ENCODE measurements at places on chromosomes 11 and 22.

DNA sequence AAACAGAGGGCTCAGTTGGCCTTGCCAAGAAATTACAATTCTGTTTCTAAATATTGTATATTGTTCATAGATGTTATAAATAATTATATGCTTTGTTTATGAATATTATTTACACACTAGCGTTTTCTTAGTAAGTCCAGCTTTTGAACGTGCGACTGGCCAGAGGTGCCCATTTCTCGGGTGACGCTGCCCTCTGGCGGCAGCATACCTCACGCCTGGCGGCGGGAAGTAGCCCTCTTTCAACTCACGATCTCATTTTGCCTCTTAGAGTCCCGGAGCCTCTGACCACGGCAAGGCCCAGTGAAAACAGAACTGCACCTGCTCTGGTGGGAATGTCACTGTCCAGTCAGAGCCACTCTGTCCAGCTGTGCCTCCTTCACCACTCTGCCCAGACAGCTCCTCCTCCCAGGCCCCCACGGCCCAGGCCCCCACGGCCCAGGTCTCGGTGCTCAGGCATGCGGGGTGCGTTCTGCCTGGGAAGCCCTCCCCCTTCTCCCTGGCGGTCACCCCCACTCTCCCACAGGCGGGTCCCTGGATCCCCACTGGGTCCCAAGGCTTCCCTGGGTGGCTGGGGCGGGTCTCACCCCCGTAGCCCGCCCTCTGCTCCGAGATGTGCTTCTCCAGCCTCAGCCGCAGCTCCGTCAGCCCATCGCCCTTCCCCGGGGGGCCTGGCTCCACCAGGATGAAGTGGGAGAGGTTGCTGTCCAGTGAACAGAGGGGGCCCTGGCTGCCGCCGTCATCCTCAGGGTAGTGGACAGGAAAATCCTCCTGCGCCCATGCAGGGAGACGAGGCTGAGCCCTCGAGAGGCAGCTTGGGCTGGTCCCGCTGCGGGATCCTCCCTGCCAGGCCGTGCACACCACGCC lies 19.3 kb downstream of the TSSC4 start:
- DNase-seq, result peak; percentile 86

DNA sequence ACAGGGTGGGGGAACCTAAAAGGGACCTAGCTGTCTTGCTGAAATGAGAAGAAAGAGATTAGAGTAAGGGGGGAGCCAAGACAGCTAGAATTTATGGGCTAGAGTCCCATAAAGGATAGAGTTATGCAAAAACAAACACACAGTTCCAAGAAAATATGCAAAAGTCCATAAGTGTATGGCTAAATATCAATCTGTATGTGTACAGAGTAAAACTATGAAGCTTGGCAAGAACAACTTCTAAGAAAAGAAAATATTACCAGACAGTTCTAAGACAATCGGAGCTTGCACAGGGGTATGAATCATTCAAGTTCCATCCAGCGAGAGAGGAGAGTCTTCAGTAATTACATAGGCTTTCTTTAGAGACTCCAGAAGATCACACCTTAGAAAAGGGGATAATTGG lies 41.8 kb downstream of the GDPD4 start:
- no peak for DNase-seq

DNA sequence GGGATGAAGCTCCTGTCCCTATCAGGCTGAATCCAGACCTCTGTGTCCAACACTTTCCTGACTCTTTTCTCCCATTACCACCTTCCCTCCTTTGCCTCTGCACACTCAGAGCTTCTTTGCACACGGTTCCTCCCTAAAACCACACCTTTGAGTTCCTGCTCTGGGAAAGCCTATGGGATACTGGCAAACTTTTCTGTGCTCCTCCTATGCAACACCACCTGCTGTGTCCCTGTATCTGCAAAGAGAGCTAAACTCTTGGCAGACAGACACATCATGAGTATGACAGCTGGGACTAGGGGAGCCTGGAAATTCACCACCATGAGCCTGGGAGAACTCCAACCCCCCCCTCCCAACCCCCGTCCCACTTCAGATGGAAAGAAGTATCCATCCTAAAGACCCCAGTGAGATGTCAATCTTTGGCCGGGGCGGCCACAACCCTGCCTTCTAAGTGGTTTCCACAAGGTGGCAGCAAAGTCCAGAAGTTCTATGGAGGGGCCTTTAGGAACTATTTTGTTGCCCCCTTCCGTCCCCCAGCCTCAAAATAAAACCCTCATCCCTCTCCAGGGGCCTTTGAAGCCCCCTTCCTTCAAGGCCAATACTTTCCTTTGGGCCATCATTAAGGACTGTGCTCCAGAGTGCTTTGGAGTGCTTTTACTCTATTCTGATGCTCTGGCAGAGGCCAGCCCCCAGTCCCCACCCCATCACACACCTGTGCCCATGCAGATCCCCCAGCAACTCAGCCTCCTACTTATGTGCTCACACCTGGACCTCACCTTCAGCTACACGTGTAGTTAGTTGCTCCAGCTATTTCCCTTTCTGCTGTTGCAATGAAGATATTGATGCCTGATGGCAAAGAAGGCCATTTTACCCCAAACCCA lies 19.4 kb downstream of the HTR3A start:
- DNase-seq, result peak; percentile 59

GRCh38 chr11:134063991-134064747 lies 4.7 kb upstream of the JAM3 start:
- DNase-seq, result no peak

GRCh38 chr11:35800970-35801953 lies 138.7 kb downstream of the TRIM44 start:
- DNase-seq, result peak; percentile 30

DNA sequence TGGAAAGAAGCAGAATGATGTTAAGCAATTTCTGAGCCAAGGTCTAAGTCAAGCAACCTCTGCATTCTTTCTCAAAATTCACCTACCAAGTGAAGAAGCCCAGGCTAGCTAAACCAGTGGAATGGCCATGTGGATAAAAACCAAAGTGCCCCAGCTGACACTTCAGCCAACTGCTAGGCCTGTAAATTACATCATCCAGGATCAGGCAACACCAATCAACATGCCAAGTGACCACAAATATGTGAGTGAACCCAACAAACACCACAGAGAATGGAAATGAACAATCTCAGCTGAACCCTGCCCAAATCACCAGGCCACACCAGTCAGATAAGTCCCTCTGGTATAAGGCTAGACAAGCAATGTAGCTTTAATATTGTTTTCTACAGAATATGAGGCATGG lies 25.1 kb upstream of the FJX1 start:
- DNase-seq, result no peak

Data from hematopoietic multipotent progenitor cell treated with erythropoietin and hydrocortisone succinate and interleukin-3 and kit ligand, for 6 days (in vitro differentiated cells).